Stimulated activated CD4-positive, alpha-beta T cell treated with anti-CD3 and anti-CD28 coated beads, Interleukin-1b, Interleukin-23, amount 100 ng/mL, for 1 hour (primary cell): ENCODE measurements at places on chromosomes 4 and X.

DNA sequence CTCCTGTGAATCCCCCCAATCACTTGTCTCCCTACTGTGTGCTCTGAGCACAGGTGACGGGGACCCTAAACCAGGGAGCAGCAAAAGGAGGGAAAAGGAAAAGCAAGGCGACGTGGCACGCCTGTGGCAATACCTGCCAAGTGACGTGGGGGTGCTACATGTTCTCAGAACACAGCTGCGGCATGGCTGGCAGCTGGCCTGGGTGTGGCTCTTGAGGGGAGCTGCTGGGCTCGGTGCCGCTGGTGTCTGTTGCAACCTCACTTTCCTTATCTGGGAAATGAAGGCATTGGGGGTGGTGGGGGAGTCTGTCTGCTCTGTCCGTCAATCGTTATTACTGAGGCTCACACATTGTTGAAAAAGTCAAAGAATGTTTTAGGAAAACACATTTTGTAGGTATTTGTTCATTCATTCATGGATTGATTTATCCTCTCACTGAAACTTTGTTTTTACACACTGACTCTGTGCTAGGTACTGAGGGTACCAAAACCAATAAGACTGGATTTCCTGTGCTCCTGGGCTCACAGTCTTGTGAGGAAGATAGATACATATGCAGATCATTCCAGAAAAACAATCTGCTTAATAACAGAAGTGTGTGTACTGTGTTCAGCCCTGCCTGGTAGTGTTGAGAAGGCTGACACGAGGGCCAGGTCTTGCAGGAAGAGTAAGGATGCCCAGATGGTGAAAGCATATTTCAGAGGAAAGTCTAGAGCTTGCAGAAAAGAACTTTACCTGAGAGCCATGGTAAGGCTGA lies 217.6 kb downstream of the PTTG2 start:
- no peak for DNase-seq

- DNase-seq, result no peak
Observed at GRCh38 chr4:4697584-4697983, 155.7 kb upstream of the STX18 start.

DNA sequence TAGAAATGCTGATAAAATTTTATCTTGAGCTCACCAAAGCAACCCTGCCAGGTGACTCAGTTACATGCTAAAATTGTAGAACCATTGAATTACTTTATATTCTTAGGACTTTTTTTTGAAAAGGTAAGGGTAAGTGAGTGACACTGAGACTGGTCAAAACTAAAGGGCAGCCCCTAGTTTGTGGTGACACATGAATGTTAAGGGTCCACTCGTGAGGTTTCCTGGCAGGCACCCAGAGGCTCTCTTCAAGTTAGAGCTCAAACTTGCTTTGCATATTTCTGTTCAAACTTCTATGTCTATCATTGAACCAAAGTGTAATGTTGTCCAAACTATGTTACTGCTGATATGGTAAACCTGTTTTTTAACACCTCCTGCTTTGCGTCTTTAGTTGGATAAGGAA lies 30.5 kb downstream of the TMPRSS11D start:
- DNase-seq, result no peak

DNA sequence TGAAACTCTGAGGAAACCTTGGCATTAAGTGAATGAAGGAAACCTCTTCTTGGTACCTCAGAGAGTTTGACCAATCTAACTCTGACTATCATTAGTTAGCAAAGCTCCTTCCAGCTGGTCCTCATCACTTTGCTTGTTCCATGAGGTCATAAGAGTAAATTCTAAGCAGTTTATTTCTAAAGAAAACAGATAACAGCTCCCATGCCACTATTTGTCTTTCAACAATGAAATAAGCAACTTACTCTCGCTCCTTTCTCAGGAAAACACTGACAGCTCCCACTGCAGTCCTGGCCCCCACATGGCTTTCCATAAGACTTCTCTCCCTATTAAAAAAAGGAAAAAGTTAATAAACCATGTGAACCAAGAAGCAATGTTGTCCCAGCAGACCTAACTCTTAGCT lies 127.7 kb downstream of the COL4A6 start:
- no peak for DNase-seq

- DNase-seq, result no peak
Observed at GRCh38 chr4:98631506-98631905, 26.9 kb downstream of the TSPAN5 start.

DNA sequence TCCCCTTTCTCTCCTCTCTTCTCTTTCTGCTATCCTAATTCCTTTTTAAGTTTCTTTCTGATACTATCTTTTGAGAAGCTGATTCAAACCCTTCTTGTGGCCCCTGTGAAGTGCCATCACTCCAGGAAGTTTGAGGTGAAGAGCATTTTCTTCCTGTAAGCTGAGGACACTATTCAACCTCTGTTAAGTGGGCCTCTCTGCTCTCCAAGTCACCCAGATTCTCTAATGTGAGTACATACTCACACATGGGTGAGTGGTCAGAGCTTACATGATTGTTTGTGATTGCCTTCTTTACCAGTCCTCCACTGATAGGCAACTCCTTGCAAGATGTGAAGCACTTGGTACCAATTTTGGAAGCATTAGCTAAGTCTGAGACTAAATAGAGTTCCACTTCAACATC lies 18.4 kb upstream of the SMIM10L2A start:
- DNase-seq, result no peak

- no peak for DNase-seq
Observed at GRCh38 chr4:81826817-81827424, 355.2 kb upstream of the RASGEF1B start.

DNA sequence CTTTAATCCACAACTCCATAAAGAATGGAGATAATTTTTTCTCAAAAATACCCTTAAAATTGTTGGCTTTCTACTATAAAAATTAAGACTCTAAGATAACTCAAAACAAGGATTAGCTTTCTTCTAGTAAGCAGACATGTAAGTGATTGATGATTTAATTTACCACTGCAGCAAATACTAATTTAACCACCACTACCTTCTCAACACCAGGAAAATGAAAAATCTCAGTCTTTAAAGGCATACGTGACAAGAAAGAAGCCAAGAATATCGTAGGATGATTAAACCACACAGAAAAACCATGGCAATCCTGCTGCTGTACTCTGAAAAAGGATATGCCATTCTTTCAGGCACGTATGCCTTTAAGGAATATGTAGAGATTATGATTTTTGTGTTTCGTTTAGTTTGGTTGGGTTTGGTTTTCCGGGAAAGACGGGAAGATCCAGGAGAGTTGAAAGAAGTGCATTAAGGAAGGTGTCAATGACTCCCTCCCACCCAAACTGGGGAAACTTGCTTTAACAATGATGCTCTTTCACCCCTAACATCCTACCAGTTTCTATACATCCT lies 881 bp downstream of the LRCH2 start:
- no peak for DNase-seq

DNA sequence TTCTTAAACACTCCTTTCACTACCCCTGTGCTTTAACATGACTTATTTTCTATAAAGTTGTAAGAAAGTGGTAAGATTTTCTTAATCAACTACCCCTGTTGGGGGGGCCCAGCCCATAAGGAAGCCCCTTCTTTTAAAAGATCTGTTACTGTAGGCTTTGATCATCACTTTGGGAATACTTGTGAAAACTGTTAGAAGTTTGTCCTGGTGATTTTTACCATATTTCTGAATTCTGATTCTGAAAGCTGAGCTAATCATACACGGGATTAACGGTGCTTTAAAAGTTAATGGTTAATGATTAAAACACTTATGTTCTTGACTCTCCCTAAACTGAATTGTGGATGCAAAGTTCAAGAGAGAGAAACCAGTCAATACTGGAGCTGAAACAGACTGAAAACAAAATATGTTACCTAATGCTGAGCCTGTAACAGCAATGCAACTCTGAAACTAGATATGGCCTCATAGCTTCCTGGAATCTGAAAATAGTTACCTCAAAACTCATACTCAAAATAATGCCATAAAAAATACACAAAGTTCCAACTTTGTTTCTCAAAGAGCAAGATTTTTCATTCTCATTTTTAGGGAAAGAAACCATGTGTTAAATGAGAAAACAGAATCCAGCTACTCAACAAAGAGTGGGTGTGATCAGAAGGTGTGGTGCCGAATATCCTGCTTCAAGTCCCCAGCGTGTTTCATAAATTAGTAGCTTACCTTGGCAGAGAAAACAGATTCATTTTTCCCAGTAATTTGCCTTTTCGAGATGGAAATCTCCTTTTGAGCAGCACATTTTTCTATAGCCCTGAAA lies 31.6 kb downstream of the ADH7 start:
- no peak for DNase-seq

GRCh38 chr4:183250831-183251230 lies 69.2 kb downstream of the CLDN22 start:
- no peak for DNase-seq

- DNase-seq, result no peak
Observed at GRCh38 chrX:41881166-41881565, 42.2 kb downstream of the CASK start.

GRCh38 chr4:100495074-100495473 lies 22.7 kb downstream of the EMCN start:
- DNase-seq, result no peak

- DNase-seq, result no peak
Observed at GRCh38 chrX:26414534-26414933, 198.6 kb downstream of the MAGEB5 start.

GRCh38 chr4:19806865-19807264 lies 444.8 kb upstream of the SLIT2 start:
- DNase-seq, result no peak

DNA sequence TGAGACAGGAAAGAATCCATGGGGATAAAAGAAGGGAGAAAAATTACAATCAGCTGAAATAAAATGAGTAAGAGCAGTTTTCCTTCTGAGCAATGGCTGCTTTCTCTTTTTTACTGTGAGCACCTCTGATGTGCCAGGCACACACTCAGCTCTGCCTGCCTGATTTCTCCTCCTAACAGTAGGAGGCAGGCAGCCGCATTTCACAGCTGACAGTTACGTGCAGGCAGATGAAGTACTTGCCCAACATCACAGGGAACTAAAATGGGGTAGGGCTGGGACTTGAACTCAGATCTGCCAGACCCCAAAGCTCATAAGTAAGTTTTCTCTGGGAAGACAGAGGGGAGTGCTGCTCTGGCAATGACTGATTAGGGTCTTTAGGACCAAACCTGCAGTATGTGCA lies 54.6 kb downstream of the C4orf50 start:
- no peak for DNase-seq

- DNase-seq, result no peak
Observed at GRCh38 chrX:44914532-44915198, 41.7 kb downstream of the KDM6A start.

GRCh38 chrX:38304010-38304409 lies 23.3 kb downstream of the RPGR start:
- no peak for DNase-seq

DNA sequence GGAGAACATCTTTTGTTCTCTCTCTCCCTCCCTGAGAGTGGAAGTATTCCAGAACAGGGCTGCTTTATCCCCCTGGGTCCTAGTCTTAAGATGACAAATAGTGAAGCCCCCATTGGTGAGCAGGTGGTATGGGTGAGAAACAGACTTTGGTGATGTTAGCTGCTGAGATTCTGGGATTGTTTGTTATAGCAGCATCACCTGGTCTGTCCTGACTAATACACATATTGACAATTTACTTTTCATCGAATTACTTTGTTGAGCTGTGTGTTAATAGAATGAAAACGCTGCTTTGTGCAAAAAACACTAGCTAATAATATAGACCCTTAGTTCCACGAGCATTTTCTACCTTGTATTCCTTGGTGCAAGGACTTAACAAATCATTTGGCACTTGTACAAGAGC lies 133.5 kb downstream of the ASMT start:
- DNase-seq, result no peak

- no peak for DNase-seq
Observed at GRCh38 chr4:184100297-184100885, 117.3 kb downstream of the ENPP6 start.
